ENCODE measurements at places on chromosomes 16 and 17. TPM values are rescaled to one million over a fixed set of nuclear protein-coding genes. Genes with fewer than 3 reads are reported as not detected.

Gene P2RX1
- 37.7 TPM for polyA plus RNA-seq

DNA sequence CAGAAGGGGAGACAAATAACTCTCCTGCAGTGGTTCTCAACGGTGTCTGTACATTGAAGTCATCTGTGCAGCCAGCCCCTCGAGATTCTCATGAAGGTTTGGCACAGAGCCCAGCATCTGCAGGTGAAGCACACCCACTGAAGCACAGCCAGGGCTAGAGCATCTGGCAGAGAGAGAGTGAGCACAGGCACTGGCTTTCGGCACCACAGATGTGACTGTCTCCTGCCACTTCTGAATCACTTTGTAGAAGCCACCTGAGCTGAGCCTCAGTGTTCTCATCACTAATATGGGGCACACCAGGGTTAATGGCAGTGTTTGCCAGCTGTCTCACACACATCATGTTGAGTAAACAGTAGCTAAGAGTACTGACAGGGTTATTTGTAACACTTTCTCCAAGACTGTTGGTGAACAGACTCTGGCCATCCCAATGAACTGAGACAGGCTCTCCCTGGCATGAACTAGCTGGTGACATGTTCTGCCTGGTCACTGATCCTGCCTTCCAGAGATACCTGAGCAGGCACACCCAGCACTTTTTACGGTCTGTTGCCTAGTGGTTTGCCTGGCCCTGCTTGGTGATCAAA is 10.9 kb downstream of the HSPB9 start:
- H3K4me1 ChIP-seq = peaks cover 65% of the 10 kb centered on the region
- H3K4me3 ChIP-seq = no peak overlapping the region
- peaks cover 23% of the 10 kb centered on the region for H3K36me3 ChIP-seq

Gene HP
- not detected for polyA plus RNA-seq

- peaks cover 8% of the 10 kb centered on the region for H3K36me3 ChIP-seq
- no peak overlapping the region for H3K27ac ChIP-seq
- H3K27me3 ChIP-seq = no peaks in the 10 kb centered on the region
- no peak for DNase-seq
These were observed 349.9 kb downstream of the CPPED1 start for GRCh38 chr16:12453832-12454231.

GRCh38 chr17:65495122-65496055 is 66.1 kb downstream of the AXIN2 start:
- no peaks in the 10 kb centered on the region for H3K36me3 ChIP-seq
- no peak overlapping the region for H3K27ac ChIP-seq
- H3K4me1 ChIP-seq = no peaks in the 10 kb centered on the region
- H3K4me3 ChIP-seq = no peak overlapping the region
- DNase-seq = no peak

Gene LRRC75A
- polyA plus RNA-seq = 2.0 TPM

Gene SLC5A10
- not detected for polyA plus RNA-seq

DNA sequence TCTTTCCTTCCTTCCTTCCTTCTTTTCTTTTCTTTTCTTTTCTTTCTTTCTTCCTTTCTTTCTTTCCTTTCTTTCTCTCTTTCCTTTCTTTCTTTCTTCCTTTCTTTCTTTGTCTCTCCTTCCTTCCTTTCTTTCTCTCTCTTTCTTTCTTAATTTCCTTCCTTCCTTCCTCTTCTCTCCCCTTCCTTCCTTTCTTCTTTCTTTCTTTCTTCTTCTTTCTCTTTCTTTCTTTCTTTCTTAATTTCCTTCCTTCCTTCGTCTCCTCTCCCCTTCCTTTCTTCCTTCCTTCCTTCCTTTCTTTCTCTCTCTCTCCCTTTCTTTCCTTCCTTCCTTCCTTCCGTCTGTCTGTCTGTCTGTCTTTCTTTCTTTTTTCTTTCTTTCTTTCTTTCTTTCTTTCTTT is 1446.5 kb upstream of the GOT2 start:
- H3K4me1 ChIP-seq = no peaks in the 10 kb centered on the region
- no peak overlapping the region for H3K27ac ChIP-seq
- H3K27me3 ChIP-seq = no peaks in the 10 kb centered on the region
- no peaks in the 10 kb centered on the region for H3K36me3 ChIP-seq
- no peak for DNase-seq

Gene SEPTIN12
- polyA plus RNA-seq = not detected
